ENCODE measurements at places on chromosomes 13 and 19. TPM values are rescaled to one million over a fixed set of nuclear protein-coding genes. Genes with fewer than 3 reads are reported as not detected.

GRCh38 chr19:46975925-46976782, 43.5 kb upstream of the NPAS1 start:
- DNase-seq, result peak; percentile 38

GRCh38 chr13:111337206-111337605, 16.8 kb downstream of the TEX29 start:
- no peak for DNase-seq

JSRP1 gene
- total RNA-seq, result 0.34 TPM

GRCh38 chr19:10070730-10071446, 15.2 kb upstream of the SHFL start:
- DNase-seq, result no peak

GRCh38 chr13:77833331-77833863, 85.2 kb downstream of the EDNRB start:
- DNase-seq, result no peak

- DNase-seq, result peak; percentile 94
These were observed 163.6 kb downstream of the FGF9 start for GRCh38 chr13:21834521-21834920.

Data from HT-29 (cell line).